ENCODE measurements at places on chromosomes 4 and X.

DNA sequence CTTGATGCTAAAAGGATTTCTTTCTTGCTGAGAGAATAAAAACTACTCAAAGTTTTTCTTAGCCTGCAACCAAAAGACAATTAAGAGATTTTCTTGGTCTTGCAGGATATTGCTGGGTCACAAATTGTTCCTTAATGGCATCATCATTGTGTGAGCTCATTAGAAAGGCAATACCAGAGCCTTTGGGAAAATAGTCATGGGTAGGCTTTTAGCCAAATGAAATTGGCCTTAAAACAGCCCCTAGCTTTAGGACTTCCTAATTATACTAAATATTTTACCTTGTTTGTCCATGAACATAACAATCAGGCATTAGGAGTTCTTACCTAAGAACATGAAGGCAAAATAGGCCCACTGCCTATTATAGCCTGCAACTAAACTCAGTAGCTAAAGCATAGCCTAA lies 10.4 kb upstream of the FAM13A start:
- H3K4me3 ChIP-seq = no peak overlapping the region
- no peaks in the 10 kb centered on the region for H3K4me1 ChIP-seq
- DNase-seq = no peak
- no peaks in the 10 kb centered on the region for H3K36me3 ChIP-seq

DNA sequence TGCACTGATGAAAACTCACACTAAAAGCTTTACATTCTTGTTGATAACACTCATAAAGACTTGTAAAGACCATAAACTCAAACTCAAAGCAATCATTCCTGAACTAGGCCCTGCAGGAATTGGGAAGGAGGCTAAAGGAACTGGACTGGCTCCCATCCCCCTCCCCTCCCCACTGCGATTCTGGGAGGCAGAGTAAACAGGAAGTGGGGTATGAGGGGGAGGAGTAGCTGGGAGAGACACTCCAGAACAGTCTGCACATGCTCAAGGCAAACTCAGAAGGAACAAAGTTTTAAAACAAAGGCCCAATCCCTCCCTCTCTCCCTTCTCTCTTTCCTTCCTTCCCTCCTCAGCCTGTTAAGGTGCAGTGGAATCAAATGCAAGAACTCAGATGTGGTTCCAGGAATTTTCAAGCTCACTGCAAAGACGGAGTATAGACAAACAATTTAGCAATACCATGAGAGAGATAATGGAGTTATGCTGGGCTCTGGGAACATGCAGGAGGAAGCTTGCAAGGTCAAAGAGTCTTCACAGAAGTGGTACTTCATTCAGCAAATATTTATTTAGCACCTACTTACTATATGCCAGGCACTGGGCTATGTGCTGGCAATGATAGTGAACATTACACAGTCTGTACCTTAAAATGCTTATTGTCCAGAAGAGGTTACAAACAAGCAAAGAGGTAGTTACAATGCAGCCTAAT lies 15.9 kb downstream of the MID1IP1 start:
- no peak for DNase-seq
- H3K4me3 ChIP-seq = no peak overlapping the region
- no peak overlapping the region for H3K27ac ChIP-seq
- H3K4me1 ChIP-seq = peaks cover 12% of the 10 kb centered on the region
- no peaks in the 10 kb centered on the region for H3K36me3 ChIP-seq
- H3K27me3 ChIP-seq = no peaks in the 10 kb centered on the region

GRCh38 chr4:20456407-20456806 lies 204.7 kb downstream of the SLIT2 start:
- no peak for DNase-seq
- H3K36me3 ChIP-seq = no peaks in the 10 kb centered on the region
- H3K4me3 ChIP-seq = no peak overlapping the region

GRCh38 chr4:140989944-140990343 lies 143.3 kb downstream of the RNF150 start:
- no peak for DNase-seq
- no peak overlapping the region for H3K4me3 ChIP-seq
- H3K27me3 ChIP-seq = no peaks in the 10 kb centered on the region
- H3K27ac ChIP-seq = no peak overlapping the region

- no peaks in the 10 kb centered on the region for H3K4me1 ChIP-seq
- H3K27ac ChIP-seq = no peak overlapping the region
- no peak overlapping the region for H3K4me3 ChIP-seq
- H3K36me3 ChIP-seq = no peaks in the 10 kb centered on the region
- no peak for DNase-seq
Observed at GRCh38 chr4:177266506-177266905, 43.2 kb upstream of the NEIL3 start.

- no peak overlapping the region for H3K4me3 ChIP-seq
- H3K27me3 ChIP-seq = no peaks in the 10 kb centered on the region
- no peaks in the 10 kb centered on the region for H3K36me3 ChIP-seq
- H3K4me1 ChIP-seq = no peaks in the 10 kb centered on the region
- H3K27ac ChIP-seq = no peak overlapping the region
Observed at GRCh38 chr4:53961351-53961750, 103.1 kb downstream of the CHIC2 start.

- no peaks in the 10 kb centered on the region for H3K27me3 ChIP-seq
- H3K4me1 ChIP-seq = no peaks in the 10 kb centered on the region
- H3K27ac ChIP-seq = no peak overlapping the region
- H3K4me3 ChIP-seq = no peak overlapping the region
Observed at GRCh38 chr4:8770518-8771257, 101.0 kb downstream of the HMX1 start.

DNA sequence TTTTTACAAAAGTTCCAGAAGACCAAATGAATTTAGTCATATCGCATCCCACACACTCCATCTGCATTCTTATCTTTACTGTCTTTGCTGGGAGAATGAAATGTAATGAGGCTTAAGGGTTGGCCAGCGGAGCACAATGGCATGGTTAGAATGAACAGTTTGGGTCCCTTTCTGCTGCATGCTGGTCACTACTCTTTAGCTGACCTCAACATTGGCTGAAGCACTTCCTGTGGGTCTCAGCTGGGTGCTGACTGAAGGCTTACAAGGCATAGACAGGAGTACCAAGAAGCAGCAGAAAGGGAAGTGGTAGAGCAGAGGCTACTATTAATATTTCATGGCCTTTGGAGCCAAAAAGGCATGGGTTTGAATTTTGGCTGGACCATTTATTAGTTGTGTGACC lies 159.4 kb upstream of the GPC4 start:
- no peaks in the 10 kb centered on the region for H3K36me3 ChIP-seq
- no peak overlapping the region for H3K4me3 ChIP-seq
- no peak for DNase-seq
- no peaks in the 10 kb centered on the region for H3K4me1 ChIP-seq
- H3K27ac ChIP-seq = no peak overlapping the region
- H3K27me3 ChIP-seq = no peaks in the 10 kb centered on the region

DNA sequence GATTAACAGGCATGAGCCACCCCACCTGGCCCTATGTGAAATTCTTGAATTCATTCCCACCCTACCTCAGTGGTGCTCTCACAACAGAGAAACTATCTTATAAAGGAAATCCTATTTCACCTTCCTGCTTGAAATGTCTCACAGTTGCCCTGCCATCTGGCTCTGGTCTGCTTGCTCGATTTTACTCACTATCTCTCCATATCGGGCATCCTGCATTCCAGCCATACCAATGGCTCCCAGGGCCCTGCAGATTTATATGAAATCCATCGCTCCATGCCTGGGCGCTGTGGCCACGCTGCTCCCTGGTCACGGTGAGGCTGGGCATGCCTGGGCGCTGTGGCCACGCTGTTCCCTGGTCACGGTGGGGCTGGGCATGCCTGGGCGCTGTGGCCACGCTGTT lies 15.8 kb downstream of the SORBS2 start:
- no peaks in the 10 kb centered on the region for H3K4me1 ChIP-seq
- H3K27ac ChIP-seq = no peak overlapping the region
- H3K27me3 ChIP-seq = no peaks in the 10 kb centered on the region
- H3K4me3 ChIP-seq = no peak overlapping the region

GRCh38 chr4:81549984-81550383 lies 78.3 kb upstream of the RASGEF1B start:
- no peaks in the 10 kb centered on the region for H3K36me3 ChIP-seq
- no peak overlapping the region for H3K27ac ChIP-seq
- H3K4me3 ChIP-seq = no peak overlapping the region
- H3K27me3 ChIP-seq = no peaks in the 10 kb centered on the region
- no peak for DNase-seq

DNA sequence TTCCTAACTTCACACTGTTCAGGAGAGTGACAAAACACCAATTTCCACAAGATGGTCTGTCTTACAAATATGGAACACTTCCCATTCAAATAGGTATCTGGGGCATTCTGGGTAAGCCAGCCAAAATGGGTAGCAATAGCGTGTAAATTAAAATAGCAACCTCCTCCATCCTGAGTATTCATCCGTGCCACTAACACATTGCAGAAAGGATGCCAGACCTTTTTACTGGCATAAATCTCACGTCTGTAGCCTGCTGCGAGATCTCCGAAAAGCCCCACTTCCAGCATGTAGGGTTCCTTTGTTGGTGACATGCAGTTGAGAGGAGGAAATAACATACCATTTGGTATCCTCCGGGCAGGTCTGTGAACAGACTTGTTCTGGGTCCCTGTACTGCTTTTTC lies 52.7 kb upstream of the RAI2 start:
- H3K36me3 ChIP-seq = no peaks in the 10 kb centered on the region
- no peaks in the 10 kb centered on the region for H3K27me3 ChIP-seq
- no peaks in the 10 kb centered on the region for H3K4me1 ChIP-seq
- no peak overlapping the region for H3K4me3 ChIP-seq
- DNase-seq = no peak
- H3K27ac ChIP-seq = no peak overlapping the region

DNA sequence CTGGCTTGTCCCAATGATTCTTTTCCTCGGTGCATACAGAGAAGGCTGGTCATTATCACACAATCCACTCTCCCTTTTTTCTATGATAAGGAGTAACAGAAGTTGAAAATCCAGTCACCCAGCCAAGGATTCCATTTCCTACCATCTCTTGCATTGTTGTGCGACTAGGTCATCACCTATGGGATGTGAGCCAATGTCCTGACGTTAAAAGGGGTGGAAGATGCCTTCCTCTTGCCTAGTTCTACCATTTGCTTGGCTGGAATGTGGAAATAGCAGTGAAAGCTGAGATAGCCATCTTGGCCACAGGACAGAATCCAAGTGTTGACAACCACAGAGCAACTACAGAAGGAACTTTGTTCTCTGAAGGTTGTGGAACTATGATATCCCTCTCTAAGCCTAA lies 132.2 kb upstream of the KIT start:
- no peak overlapping the region for H3K4me3 ChIP-seq
- H3K27ac ChIP-seq = no peak overlapping the region
- DNase-seq = no peak
- H3K4me1 ChIP-seq = no peaks in the 10 kb centered on the region
- no peaks in the 10 kb centered on the region for H3K36me3 ChIP-seq

DNA sequence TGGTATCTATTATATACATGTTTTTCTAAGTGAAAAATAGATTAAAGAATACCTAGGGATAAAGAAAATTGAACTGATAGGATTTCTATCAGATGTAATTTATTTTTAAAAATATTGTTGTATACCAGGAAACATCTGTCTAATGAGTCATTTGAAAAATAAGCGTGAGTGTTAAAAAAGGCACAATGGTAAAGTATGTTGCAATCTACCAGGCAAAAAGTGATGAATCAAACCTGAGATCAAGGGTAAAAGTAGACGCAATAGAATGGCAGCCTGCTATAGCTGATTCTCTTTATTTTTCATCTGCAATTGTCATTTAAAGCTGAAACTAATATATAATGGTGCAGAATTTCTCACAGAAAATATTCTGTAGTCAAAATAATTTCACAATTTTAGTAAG lies 1119.6 kb downstream of the PCDH18 start:
- H3K4me3 ChIP-seq = no peak overlapping the region
- H3K36me3 ChIP-seq = no peaks in the 10 kb centered on the region
- no peaks in the 10 kb centered on the region for H3K4me1 ChIP-seq
- no peak overlapping the region for H3K27ac ChIP-seq
- no peaks in the 10 kb centered on the region for H3K27me3 ChIP-seq

GRCh38 chr4:80611678-80611979 lies 276.1 kb downstream of the CFAP299 start:
- H3K27me3 ChIP-seq = no peaks in the 10 kb centered on the region
- no peak for DNase-seq
- peaks cover 41% of the 10 kb centered on the region for H3K4me1 ChIP-seq
- no peaks in the 10 kb centered on the region for H3K36me3 ChIP-seq
- no peak overlapping the region for H3K4me3 ChIP-seq

- no peak overlapping the region for H3K27ac ChIP-seq
- DNase-seq = no peak
- no peaks in the 10 kb centered on the region for H3K27me3 ChIP-seq
Observed at GRCh38 chr4:121339307-121339706, 41.5 kb downstream of the QRFPR start.

DNA sequence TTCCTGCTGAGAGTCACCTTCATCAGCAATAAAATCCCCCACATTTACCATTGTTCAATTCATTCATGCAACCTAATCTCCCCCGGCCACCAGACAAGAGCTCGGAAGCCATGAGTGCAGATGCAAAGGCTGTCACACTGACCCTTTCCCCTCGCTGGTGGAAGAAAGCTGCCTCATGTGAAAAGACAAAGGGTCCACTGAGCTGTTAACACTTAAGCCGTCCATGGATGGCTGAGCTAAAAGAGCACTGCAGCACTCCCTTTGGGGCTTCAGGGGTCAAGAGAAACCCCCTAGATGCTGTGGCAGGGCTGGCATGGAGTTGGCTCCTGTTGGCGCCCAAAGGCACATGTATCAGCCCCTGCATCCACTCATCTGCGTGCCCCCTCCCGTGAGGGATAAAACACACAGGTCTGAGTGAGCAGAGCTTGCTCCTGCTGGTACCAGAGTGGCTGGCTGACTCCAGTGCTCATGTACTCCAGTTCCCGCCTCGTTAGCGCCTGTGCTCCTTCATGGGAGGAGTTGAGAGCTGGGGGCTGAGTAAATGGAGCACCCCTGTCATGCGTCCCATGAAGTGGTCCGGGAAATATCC lies 216.5 kb downstream of the PDHA2 start:
- H3K27ac ChIP-seq = no peak overlapping the region
- H3K4me3 ChIP-seq = no peak overlapping the region
- no peaks in the 10 kb centered on the region for H3K36me3 ChIP-seq
- no peaks in the 10 kb centered on the region for H3K4me1 ChIP-seq
- peak; percentile 1 for DNase-seq
- no peaks in the 10 kb centered on the region for H3K27me3 ChIP-seq

- DNase-seq = no peak
- H3K4me3 ChIP-seq = no peak overlapping the region
- H3K27ac ChIP-seq = no peak overlapping the region
- no peaks in the 10 kb centered on the region for H3K36me3 ChIP-seq
Observed at GRCh38 chrX:17564689-17565409, 172.4 kb upstream of the SCML1 start.

Data from B cell (primary cell).